ENCODE measurements at places on chromosomes 12 and 14.
A peak's percentile ranks its signal among the peaks of the same experiment; 100 is the strongest.

GRCh38 chr14:103521951-103522563, 573 bp downstream of the CKB start:
- DNase-seq: peak; percentile 64

- DNase-seq: no peak
These were observed 66.9 kb downstream of the KNTC1 start for GRCh38 chr12:122593910-122594309.

DNA sequence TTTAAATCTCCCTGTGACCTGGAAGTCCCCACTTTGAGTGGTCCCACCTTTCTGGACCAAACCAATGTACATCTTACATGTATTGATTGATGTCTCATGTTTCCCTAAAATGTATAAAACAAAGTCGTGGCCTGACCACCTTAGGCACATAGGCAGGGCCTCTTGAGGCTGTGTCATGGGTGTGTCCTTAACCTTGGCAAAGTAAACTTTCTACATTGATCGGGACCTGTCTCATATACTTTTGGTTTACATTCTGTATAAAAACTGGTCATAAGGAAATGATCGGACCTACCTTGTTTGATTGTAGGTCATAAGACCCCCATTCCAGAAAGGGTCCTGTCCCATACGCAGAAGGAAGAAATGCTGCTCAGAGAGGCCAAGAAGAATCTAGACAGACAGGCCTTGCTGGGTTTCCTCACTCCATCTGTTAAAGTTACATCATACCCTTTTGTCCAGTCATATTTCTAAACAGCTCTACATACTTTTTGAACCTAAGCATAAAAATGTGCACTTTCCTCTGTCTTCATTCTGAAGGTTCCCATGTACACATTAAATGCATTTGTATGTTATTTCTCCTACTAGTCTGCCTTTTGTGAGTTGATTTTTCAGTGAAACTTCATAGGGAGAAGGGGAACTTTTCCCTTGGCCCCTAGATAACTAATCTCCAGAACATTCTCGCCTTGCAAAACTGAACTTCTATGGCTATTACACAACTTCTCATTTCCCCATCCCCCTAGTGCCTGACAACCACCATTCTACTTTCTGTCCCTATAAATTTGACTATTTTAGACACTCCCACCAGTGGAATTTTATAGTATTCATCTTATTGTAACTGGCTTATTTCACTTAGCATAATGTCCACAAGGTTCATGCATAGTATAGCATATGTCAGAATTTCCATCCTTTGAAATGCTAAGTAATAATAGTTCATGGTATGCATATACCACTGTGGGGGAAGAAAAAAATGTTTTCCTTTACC, 30.2 kb upstream of the CPM start:
- no peak for DNase-seq

DNA sequence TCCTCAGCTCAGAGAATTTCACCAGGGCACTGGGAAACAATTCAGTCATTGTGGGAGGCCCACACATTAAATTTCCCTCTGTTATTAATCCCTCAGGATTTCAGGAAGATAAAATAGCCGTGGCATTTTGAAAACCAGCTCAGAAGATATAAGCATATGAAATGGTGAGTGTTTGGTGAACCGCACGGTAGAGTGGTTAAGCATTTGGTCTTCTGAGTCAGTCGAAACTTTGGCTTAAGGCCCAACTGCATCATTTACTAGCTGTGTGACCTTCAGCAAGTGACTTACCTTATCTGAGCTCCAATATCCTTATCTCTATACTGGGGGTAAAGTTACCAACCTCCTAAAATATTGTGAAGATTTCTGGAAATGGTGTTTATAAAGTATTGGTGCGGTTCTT, 5.2 kb upstream of the VRK1 start:
- no peak for DNase-seq

GRCh38 chr14:71592361-71592760, 339.9 kb upstream of the RGS6 start:
- no peak for DNase-seq

- DNase-seq: no peak
These were observed 25.4 kb upstream of the ETV6 start for GRCh38 chr12:11624116-11624515.

GRCh38 chr14:63501429-63501828, 41.7 kb downstream of the PPP2R5E start:
- no peak for DNase-seq

GRCh38 chr12:53623548-53624385, 2.4 kb downstream of the ATF7 start:
- no peak for DNase-seq

GRCh38 chr14:23399591-23399990, 8.5 kb downstream of the MYH6 start:
- no peak for DNase-seq

DNA sequence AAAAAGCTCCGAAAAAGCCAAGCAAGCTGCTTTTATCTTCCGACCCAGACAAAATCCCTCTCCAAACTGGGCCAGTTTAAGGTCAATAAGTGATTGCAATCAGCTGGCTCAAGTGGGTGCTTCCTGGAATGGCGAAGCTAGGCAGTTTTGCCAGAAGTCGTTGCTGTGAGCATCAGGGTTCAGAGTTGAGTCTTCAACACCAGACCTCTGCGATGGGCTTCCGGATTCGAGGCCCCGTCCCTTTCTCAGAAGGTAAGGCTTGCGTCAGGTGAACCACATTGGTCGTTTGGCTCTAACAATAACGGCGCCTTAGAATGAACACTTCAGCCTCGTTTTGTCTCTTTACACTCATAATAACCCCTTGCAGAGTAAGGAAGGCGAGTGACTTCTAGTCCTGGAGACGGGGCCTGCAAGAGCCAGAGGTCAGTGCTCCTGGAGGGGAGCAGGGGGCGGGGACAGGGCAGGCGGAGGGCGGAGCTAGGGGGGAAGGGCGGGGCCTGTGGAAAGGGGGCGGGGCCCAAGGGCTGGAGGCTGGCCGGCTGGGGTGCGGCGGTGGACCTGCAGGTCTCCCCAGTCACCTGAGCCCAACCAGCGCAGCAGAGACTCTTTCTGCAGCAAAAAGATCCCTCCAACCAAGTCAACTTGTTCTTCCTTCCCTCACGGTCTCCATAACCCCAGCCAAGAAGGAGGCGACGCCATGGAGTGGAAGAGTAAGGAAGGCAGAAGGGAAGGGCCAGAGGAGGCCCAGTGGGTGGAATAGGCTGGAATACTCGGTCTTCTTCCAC, 34.0 kb upstream of the NFYB start:
- no peak for DNase-seq

GRCh38 chr12:102964872-102965271, 7.4 kb downstream of the ASCL1 start:
- no peak for DNase-seq

DNA sequence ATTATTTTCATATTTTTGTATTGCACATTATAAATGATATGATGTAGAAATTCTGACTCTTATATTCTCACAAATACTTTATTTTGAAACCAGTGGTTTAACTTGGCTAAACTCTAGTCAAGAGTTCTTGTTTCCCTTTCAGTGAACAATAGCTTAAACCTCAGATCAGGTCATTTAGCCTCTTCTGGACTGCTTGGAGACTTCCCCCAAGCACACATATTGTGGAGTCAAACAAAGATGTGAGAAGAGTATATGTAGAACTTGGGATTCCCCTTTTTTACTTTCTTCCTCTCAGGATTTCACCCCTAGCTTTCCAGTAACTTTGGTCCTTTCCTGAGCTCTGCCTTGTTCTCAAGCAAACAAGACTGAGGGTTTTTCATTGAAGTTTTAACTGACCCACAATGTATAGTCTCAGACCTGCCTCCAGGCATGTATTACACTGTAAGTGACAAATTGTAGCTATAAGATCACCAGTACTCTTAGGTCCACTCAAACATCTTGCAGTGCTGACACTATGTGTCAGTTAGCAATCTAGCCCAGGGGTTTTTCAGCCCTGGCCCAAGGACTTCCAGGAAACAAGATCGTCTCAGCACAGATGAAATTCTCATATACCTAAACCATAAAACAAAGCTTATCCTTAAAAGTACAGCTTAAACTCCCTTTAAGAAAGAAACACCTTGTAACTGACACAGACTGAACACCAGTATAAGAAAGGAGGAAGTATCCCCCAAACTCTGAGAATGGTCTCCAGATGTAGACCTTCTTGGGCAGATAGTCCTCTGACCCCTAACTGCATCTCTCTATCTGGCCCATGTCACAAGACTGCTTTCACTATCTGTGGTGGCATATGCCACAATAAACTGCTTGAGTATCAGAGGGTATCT, 98.6 kb downstream of the SLC6A15 start:
- DNase-seq: no peak
